ENCODE measurements at places on chromosomes 3 and 15. TPM values are rescaled to one million over a fixed set of nuclear protein-coding genes. Genes with fewer than 3 reads are reported as not detected.

DNA sequence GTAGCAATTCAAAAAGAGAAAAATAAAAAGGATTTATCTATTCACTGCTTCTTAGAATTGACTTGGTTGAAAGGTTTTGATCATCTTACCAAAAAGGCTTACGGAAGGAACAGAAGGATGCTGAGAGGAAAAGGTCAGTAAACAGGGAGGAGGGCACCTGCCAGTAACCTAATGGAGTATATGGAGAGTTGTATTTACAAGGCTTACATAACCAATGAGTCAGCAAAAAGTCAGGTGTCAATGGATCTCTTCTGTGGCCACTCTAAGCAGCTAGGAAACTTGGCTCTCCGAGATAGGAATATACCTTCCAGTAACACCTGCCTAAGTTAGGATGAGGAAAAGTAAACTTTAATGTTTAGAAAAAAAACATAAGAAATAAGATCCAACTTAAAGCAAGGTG, 80.5 kb upstream of the PLXND1 start:
- DNase-seq: no peak

Gene PLSCR5
- total RNA-seq: not detected

DNA sequence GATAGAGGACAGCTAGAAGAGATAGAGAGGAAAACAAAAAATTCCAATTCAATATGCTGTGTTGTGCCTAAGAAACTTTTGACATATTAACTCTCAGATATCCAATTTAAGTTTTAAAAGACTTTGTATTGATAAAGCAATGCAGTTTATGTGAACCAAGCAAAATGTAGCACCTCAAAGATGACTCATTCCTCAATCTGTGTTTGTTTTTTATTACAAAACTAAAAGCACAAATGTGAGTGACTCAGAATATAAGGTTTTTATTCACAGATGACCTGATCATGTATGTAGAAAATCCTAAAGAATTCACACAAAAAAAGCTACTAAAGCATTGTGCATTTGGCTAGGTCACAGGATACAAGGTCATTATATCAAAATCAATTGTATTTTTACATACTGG, 11.1 kb downstream of the HCLS1 start:
- DNase-seq: no peak

Gene ISLR
- total RNA-seq: not detected

- no peak for DNase-seq
Measured at GRCh38 chr3:145983101-145983500, 177.9 kb downstream of the PLOD2 start.

DNA sequence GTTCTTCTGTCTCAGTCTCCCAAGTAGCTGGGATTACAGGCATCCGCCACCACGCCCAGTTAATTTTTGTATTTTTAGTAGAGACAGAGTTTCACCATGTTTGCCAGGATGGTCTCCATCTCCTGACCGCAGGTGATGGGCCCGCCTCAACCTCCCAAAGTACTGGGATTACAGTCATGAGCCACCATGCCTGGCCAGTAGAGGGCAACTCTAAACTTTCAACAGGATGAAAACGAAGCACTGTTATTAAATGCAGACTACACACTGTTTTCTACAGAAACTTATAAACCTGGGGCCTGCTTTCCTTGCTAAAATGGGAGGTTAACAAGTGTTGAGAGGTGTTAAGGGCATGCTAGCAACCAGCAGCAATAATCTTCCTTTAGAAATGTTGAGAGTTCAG, 7.6 kb downstream of the ARPC4 start:
- DNase-seq: no peak

DNA sequence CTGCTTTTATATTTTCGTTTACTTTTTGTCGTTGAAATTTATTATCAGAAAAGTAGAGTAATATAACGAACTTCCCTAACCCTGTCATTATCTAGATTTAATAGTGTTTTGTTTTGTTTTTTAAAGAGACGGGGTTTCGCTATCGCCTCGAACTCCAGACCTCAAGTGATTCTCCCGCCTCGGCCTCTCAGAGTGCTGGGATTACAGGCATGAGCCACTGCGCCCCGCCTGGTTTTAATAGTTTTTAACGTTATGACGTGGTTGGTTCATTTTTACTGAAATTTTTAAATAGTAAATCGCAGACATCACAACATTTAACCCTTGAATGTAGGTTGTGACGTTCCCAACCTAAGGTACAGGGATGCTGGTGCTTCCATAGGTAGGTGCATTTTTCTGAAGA, 1.0 kb downstream of the NGRN start:
- DNase-seq: peak; percentile 30

DNA sequence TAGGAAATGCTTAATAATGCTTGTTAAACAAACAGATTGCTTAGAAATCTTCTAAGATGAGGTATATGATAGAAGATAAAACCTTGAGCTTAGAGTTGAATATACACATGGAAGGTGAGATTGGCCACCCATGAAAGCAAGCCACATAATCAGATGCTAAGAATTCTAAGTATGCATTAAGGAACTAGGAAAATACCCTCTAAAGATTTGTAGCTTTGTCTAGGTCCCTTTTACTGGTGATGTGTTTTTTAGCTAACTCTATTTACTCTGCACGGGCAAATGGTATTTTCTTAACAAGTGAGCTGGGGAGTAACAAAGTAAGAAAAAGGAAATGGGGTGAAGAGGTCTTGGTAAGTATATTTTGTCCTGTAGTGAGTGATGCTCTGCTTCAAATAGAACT, 310.3 kb downstream of the OXSM start:
- DNase-seq: no peak

Gene DUOX1
- total RNA-seq: not detected

GRCh38 chr3:36669764-36670163, 94.6 kb downstream of the DCLK3 start:
- DNase-seq: no peak

DNA sequence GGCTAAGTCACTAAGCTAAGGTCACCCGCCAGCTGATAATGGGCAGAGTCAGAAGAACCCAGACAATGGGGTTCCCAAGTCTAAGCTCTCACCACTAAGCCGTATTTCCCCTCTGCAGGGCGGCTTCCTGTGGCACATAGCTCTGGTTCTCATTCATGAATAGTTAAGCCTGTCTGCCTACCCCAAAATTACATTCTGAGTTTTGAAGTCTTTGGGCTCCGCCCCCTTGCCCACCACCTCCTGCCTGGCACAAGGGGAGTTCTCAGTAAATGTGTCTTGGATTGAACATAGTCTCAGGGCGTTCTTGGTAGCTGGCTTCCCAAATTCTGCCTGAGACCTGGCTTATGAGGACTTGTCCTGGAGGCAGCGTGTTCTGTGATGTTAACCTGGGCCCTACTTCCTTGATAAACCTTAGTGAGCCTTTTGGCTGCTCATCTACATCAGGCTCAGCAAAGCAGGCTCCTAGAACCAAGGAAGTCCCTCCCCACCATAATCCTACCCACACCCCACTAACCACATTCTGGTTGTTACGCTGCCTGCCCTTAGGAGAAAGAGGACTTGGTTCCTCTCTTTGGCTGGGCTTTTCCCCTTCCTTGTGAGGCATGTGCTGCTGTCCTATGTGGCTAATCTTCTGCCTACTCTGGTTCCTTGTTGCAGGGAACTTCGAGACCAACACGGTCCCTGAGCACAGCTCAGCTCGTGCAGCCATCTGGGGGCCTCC, 54.9 kb downstream of the STARD5 start:
- DNase-seq: no peak

Gene FAM43A
- 40.0 TPM for total RNA-seq

Gene C3orf20
- 0.03 TPM for total RNA-seq
